ENCODE measurements at places on chromosomes 5 and 9. TPM values are rescaled to one million over a fixed set of nuclear protein-coding genes. Genes with fewer than 3 reads are reported as not detected.
A peak's percentile ranks its signal among the peaks of the same experiment; 100 is the strongest.

The TAF11L10 gene
- total RNA-seq: not detected

The PCDHA4 gene
- total RNA-seq: not detected

DNA sequence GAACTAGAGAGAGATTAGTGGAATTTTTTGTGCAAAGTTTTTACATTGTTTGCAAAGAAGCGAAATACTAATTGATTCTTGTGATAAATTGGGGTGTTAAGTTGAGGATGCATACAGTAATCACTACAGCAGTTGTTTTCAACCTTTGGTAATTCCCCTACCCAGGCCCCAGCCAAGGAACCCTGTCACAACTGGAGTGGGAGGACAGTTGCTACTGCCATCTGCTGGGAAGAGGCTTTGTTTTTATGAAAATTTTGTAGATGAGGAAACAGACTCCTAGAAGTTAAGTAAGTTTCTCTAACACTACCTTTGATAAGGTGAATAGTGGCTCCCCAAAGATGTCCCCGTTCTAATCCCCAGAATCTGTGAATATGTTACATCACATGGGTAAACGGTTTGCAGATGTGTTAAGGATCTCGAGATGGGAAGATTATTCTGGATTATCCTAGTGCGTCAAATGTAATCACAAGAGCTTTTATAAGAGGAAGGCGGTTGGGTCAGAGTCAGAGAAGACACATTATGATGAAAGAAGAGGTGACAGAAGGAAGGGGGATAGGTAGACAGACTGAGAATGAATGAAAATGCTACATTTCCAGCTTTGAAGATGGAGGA is 34.0 kb upstream of the PPP1R2B start:
- H3K27ac ChIP-seq: no peak overlapping the region
- no peaks in the 10 kb centered on the region for H3K4me1 ChIP-seq
- no peaks in the 10 kb centered on the region for H3K27me3 ChIP-seq

The AQP3 gene
- 12.7 TPM for total RNA-seq

DNA sequence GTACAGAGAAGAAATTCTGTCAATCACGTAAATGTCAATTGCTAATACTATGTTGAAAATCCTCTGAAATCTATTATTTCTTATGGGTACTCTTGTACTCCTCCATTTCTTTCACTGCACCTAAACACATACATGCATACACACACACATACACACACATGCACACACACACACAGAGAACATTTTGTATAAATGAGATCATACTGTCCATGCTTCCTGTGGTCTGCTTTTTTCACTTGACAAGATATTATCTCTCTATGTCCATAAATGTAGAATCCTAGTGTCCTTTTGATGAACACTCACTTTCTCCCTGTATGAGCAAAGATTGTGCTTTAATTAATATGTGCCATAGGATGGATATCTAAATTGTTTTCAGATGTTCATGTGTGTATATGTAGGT is 32.7 kb upstream of the TLR4 start:
- no peak for DNase-seq
- no peak overlapping the region for H3K4me3 ChIP-seq
- no peaks in the 10 kb centered on the region for H3K36me3 ChIP-seq
- no peak overlapping the region for H3K27ac ChIP-seq

GRCh38 chr9:92649007-92649406 is 20.9 kb downstream of the IPPK start:
- no peak overlapping the region for H3K4me3 ChIP-seq
- no peaks in the 10 kb centered on the region for H3K27me3 ChIP-seq
- no peaks in the 10 kb centered on the region for H3K4me1 ChIP-seq
- H3K36me3 ChIP-seq: peaks cover 46% of the 10 kb centered on the region

DNA sequence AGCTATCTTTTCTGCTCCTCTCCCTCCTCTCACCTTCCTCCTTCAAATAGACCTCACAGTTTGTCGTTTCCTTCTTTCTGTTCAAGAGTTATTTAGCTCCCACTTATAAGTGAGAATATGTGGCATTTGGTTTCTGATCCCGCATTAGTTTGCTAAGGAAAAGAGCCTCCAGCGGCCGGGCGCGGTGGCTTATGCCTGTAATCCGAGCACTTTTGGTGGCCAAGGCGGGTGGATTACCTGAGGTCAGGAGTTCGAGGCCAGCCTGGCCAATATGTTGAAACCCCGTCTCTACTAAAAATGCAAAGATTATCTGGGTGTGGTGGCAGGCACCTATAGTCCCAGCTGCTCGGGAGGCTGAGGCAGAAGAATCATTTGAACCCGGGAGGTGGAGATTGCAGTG is 2101.6 kb downstream of the MAT2B start:
- H3K36me3 ChIP-seq: no peaks in the 10 kb centered on the region
- H3K27ac ChIP-seq: no peak overlapping the region
- no peaks in the 10 kb centered on the region for H3K27me3 ChIP-seq
- H3K4me1 ChIP-seq: no peaks in the 10 kb centered on the region
- H3K4me3 ChIP-seq: no peak overlapping the region

DNA sequence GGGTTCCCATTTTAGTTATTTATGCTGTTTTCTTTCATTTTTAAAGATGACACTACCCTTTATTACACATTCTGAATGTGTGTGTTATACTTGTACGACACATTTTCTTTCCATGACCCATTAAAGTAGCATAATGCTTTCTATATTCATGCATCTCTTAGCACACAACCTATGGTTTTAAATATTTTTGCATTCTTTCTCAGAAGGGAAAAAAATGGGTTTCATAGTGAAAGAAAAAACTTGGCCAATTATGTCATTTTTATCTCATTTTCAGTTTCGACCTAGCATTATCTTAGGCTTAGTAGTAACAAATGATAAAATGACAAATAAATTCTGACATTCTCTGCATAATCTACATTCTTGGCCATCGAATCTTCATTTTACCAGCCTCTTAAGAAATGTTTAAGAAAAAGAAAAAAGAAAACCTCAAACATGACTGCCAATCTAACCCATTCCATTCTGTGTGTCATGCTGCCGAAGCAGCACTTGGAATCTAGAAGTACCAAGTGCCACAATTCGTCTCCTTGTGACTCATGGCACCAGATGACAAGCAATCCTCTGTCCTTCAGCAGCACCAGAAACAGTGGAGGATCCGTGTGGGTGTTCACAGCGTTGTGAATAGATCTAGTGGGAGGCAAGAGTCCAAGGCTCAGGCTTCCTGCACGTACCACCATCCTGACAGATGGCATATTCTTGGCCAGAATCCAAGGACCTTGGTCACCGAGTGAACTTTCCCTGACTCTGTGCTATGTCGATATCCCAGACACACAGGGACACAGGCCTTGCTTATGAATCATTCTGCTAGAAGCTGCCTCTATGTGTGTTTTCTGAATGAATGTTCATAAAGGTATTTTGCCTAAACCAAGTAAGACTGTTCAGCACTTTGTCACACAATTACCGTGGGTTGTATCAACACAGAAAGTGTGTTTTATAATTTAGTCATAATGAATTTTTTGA is 502.7 kb downstream of the NR2F1-AS1 start:
- DNase-seq: no peak
- no peaks in the 10 kb centered on the region for H3K36me3 ChIP-seq
- H3K27me3 ChIP-seq: no peaks in the 10 kb centered on the region

DNA sequence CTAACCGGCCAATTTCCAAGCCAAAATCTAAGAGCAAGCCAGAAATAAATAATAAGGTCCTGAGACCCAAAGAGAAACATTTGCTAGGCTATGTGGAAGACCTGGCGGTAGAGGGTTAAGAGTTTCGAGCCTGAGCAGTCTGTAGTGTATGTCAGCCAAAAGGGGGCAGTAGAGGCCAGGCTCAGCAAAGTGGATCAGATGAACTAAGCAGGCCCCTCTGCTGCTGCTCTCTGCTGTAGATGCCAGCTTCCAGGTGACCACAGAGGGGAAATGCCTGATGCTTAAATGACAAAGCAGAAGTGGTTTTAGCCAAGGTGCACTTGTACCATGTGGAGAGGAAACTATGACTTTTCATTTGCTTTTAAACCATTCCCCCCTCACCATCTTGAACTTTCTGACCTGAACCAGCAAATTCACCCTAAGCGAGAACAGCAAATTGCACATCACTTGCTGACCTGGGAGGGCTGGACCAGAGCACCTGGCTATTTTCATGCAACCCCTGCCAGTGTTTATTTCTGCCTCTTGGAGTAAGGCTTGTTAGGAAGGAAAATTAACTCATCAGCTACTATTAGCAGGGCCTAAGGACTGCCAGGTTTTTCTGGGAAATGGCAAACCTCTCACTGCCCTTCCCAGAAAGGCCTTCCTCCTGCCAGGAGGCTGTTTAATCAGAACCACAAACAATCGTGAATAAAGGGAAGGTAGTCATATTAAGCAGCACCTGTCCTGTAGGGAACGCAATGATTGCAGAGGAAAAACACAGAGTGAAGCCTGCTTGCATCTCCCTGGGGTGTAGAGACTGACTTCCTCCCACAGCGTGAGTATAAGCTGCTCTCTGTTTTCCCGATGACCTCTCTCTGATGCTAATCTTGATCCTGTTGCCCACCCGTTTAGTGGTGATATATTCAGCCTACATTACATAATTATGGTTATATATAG is 818.2 kb downstream of the TLR4 start:
- no peak overlapping the region for H3K4me3 ChIP-seq
- no peaks in the 10 kb centered on the region for H3K4me1 ChIP-seq
- H3K27me3 ChIP-seq: no peaks in the 10 kb centered on the region
- no peak overlapping the region for H3K27ac ChIP-seq

- no peak for DNase-seq
- no peak overlapping the region for H3K4me3 ChIP-seq
- no peaks in the 10 kb centered on the region for H3K4me1 ChIP-seq
- H3K36me3 ChIP-seq: no peaks in the 10 kb centered on the region
These were observed 126.4 kb downstream of the SPOCK1 start for GRCh38 chr5:137372773-137373160.

GRCh38 chr5:151079838-151080612 is 809 bp downstream of the TNIP1 start:
- peaks cover 58% of the 10 kb centered on the region for H3K4me1 ChIP-seq
- peaks cover 8% of the 10 kb centered on the region for H3K36me3 ChIP-seq
- peak overlapping the region; percentile 76 for H3K4me3 ChIP-seq
- H3K27me3 ChIP-seq: no peaks in the 10 kb centered on the region

DNA sequence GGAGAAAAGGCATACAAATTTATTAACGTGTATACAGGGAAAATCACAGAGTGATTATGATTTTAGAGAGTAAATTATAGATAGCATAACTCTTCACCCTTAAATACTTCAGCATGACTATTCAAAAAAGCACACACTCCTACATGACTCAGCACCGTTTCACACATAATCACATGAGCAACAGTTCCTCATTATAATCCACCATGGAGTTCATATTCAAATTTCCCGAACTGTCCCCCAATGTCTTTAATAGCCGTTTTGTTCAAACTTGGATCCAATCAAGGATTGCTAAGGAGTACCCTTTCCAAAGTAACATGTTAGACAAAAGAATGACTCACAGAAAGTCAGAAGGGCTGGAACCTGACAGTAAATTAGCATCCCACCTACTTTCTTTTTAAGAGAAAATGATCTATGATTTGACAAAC is 32.1 kb downstream of the RAPGEF1 start:
- H3K36me3 ChIP-seq: no peaks in the 10 kb centered on the region
- H3K27me3 ChIP-seq: no peaks in the 10 kb centered on the region
- peak overlapping the region; percentile 64 for H3K27ac ChIP-seq
- no peak for DNase-seq

GRCh38 chr5:28576022-28576421 is 1537.6 kb upstream of the CDH9 start:
- H3K36me3 ChIP-seq: no peaks in the 10 kb centered on the region
- H3K27ac ChIP-seq: no peak overlapping the region
- no peaks in the 10 kb centered on the region for H3K27me3 ChIP-seq
- H3K4me3 ChIP-seq: no peak overlapping the region
- no peaks in the 10 kb centered on the region for H3K4me1 ChIP-seq

DNA sequence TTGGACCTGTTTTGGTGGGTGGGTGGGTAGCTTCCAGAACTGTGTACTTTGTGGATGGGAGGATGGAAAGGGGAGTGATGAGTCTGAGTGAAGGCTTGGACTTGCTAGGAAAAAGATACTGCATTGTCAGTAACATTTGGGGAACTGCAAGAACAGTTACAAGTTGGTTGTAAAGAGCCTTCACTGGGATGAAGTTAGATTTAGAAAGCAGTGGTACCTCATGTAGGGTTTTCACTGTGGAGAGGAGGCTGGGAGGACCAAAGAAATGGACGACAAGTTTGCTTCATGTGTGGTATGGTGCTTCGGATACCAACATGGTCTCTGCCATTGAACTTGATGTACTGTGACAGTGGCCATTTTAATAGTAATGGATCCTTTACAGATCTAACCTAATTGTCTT is 50.3 kb downstream of the RAD23B start:
- no peak overlapping the region for H3K27ac ChIP-seq
- no peaks in the 10 kb centered on the region for H3K4me1 ChIP-seq
- DNase-seq: no peak
- H3K36me3 ChIP-seq: peaks cover 55% of the 10 kb centered on the region

The CCL27 gene
- not detected for total RNA-seq

The MARCOL gene
- not detected for total RNA-seq

The RECK gene
- total RNA-seq: 7.4 TPM

DNA sequence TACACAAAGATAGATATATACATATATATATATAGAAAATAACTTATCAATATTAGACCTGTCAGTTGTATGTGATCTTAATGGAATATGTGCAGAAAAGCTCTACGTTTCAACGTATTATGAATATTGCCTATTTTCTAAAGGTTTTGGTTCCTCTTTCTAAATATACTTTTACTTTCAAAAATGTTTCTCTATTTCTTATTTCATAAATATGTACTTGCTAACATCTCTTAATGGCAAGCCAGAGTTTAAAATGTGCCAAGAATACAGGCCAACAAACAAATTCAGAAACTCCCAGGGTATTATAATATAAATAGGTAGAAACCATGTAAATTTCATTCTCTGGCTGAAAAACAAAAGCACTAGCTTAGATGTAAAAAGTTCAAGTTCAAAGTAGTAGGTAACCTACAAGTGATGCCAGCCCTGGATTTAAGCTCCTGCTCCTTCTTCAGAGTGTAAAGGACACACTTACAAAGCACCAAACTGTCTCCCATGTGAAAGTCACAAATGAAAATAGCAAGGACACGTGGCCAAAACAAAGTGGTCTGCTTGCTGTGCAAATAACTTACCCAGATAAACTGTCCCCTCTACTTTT is 685.1 kb upstream of the DMAC1 start:
- H3K4me1 ChIP-seq: no peaks in the 10 kb centered on the region
- DNase-seq: no peak
- no peaks in the 10 kb centered on the region for H3K36me3 ChIP-seq
- no peak overlapping the region for H3K27ac ChIP-seq

DNA sequence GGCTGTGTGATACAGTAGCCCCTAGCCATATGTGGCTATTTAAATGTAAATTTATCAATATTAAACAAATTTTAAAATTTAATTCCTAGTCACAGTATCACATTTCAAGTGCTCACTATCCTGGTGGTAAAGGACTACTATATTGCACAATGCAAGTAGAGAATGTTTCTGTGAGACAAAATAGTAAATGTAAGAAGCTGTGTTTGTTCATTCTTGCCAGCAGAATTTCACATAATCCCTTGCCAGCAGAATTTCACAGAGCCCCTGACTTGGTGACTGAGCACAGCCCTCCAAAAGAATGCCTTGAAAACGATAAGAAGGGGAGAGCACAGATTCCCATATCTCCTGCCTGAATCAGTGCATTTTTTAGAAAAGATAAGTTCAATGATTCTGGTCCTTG is 75.9 kb upstream of the SELENOP start:
- H3K27ac ChIP-seq: no peak overlapping the region
- no peak for DNase-seq
- no peaks in the 10 kb centered on the region for H3K27me3 ChIP-seq
- H3K4me1 ChIP-seq: no peaks in the 10 kb centered on the region

- no peaks in the 10 kb centered on the region for H3K27me3 ChIP-seq
- no peak overlapping the region for H3K4me3 ChIP-seq
- no peak overlapping the region for H3K27ac ChIP-seq
- H3K36me3 ChIP-seq: no peaks in the 10 kb centered on the region
- no peak for DNase-seq
These were observed 1036.9 kb downstream of the EFNA5 start for GRCh38 chr5:106633825-106634224.

Measured in natural killer cell (primary cell).